ENCODE measurements at places on chromosomes 1 and 21.
A peak's percentile ranks its signal among the peaks of the same experiment; 100 is the strongest.

DNA sequence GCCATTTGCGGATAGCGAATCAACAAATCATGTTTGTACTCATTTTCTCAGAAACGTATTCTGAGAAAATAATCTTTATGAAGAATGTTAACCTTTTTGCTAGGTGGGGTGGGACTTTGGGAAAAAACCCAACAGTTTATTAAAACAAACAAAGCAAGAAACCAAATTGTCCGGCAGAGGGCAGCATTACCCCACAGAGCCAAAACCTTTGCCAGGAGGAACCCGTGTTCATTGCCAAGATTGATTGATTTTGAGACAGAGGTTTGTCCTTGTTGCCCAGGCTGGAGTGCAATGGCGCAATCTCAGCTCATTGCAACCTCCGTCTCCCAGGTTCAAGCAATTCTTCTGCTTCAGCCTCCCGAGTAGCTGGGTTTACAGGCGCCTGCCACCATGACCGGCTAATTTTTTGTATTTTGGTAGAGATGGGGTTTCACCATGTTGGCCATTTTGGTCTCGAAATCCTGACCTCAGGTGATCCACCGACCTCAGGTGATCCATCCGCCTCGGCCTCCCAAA, 70.8 kb upstream of the RHOU start:
- DNase-seq: peak; percentile 71

DNA sequence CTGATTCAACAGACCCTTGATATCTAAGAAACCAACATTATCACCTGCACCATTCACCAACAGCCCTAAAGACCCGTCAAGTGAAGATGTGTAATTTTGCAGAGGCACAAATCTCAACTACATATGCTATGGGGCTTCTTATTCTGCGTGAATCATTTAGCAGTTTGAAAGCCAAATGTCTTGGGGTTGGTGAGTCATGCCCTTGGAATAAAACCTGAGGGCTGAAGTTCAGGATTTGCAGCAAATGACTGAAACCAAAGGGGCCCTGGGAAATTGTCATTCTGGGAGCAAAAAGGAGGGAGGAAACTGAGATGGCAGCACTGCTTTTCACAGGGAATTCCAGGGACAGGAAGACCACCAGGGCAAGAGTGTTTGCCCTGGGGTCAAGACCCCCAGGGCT, 79.2 kb upstream of the TNR start:
- peak; percentile 86 for DNase-seq

- DNase-seq: no peak
Observed at GRCh38 chr1:155094622-155094948, 15.9 kb downstream of the EFNA3 start.

GRCh38 chr1:233981042-233981675, 76.7 kb downstream of the SLC35F3 start:
- DNase-seq: no peak

DNA sequence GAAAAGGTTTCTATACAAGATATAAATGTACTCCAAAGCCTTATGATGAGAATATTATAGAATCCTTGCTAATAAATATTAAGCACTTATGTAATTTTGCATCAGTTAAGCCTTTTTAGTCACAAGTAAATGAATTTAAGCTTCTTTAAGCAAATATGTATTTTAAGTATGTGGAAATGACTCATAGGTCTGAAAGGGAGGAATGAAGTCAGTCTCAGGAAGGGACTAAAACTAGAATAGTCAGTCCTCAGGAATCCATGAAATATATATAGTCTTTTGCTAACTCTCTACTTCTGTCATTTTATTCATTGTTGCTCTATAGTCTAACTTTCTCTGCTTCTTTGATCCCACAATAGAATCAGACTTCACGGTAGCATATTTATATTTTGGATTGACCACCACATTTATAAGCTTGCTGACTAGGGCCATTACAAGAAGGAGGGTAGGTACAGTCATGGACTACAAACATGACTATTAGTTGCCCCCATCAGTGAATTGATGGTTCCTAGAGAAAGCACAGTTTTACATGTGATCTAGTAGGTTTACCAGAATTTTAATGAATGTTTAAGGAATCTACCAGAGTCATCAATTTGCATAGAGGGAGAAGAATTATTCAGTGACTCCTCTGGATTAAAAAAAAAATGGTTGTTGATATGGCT, 20.2 kb upstream of the RABGGTB start:
- DNase-seq: peak; percentile 88

DNA sequence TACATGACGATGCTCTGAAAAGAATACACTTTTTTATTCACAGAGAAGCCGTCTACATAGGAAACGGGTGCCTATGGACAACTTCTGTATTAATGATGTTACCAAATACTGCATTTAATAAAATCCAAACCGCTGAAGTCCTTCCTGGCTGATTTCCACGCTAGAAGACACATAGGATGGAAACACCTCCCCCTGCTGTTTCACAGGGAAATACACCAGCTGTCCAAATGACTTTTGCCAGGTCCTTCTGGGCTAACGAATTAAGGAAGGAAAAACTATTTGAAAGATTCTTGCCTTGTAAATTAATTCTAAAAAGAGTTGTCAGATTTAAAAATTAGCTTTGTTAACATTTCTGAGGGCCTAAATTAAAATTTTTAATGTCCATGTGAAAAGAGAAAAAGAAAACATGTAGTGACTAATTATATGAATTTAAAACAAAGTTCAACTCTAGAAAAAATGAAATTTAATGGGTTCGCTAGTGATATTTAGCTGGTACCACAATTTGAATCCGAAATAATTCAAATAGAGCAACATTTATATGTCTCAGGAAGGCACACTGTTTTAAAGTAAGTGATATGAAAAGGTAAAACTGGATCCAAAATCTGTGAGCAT, 146.0 kb downstream of the RERE start:
- peak; percentile 92 for DNase-seq

DNA sequence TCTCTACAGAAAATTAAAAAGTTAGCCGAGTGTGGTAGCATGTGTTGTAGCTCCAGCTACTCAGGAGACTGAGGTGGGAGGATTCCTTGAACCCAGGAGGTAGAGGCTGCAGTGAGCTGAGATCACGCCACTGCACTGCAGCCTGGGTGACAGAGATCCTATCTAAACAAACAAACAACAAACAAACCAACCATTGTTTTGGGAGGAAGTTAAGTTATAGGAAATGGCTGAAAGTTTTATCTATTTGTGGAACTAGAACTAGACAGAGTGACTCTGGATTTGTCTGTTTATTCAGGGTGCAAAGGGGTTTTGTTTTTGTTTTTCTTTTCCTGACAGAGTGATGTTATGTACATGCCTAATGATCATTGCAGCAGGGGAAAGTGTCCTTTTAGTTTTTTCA, 31.0 kb downstream of the ZNF362 start:
- no peak for DNase-seq

GRCh38 chr1:1003618-1004419, 3.9 kb upstream of the HES4 start:
- no peak for DNase-seq

DNA sequence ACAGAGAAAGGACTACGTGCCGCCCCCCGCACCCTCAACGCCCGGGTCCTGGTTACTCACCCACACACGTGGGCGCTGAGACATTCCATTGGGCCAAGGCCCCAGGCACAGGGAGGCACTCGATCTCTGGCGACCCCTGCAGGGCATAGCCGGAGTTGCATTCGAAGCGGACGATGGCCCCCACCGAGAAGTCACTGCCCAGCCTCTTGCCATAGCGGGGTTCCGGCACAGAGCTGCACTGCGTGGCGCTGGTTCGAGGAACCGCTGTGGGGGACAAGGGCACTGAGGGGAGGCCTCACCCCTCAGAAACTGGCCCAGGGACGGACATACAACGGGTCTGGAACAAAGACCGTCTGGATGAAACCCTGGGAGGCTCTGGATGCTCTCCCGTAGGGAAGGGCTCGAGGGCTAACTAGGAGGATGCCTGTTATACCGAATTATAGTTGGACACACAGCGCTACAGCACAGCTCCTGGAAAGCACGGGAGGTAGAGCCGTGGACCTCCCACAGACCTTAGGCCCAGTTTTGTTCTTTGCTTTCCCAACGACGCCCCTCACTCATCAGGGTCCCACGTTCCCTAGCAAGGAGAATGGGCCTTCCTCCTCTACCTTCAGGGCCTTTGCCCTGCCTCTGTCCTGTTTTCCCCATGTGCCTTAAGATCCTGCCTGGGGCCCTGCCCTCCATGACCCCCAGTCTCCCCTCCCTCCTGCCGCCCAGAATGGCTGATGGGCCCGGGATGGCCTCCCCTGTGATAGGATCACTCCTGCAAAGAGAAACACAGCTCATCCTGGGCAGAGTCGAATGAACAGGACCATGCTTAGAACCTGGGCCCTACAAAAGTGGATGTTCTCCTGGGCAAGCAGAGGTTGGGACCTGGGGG, 152.8 kb downstream of the ZSCAN20 start:
- no peak for DNase-seq

DNA sequence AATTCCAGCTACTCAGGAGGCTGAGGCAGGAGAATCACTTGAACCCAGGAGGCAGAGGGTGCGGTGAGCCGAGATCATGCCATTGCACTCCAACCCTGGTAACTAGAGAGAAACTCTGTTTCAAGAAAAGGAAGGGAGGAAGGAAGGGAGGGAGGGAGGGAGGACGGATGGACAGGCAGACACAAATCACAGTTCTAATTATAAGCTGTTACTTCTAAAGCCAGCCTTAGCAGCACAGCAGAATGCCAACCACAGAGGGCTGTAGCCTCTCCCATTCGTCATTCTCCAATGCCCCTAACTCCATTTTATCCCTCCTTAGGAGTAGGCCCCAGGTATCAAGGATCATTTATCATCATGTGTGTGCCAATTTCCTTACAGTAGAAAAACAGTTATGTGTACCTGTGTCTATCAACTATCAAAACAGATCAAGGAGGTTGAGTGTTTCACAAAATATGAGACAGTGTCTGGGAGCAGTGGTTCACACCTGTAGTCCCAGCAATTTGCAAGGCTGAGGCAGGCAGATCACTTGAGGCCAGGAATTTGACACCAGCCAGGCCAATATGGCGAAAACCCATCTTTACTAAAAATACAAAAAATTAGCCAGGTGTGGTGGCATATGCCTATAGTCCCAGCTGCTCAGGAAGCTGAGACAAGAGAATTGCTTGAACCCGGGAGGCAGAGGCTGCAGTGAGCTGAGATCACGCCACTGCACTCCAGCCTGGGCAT, 19.1 kb downstream of the USP48 start:
- no peak for DNase-seq

DNA sequence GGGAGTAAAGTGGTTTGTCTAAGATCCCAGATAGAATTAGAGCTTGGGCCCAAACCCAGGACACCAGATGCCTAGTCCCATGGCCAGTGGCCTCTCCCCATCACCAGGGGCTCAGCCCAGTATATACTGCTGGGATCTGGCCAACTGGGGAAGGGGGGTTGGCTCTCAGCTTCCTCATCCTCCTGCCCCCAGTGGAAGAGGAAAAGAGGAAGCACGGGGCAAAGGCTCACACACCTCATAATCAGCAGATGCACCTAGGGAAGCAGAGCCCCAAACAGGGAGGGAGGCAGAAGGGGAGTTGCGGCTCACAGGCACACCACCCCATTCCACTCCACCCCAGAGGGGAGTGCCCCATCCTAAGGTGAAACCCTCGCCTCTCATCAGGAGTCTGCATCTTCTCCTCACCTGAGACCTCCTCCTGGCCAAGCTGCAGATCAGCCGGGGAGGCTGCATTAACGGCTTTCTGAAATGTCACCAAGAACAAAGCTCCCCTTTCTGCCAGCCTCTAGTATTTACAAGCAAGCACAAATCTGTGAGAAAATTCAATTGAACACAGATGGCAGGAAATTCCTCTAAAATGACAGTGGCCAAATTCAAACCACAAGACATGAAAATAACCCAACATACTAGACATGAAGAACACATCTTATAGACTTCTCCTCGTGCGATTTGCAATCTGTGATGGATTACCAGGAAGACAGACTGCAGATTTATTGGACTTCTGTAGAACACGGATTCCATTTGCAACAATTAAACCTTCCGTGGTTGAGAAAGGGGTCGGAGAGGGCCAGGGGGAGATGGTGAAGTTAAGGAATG, 82.8 kb downstream of the GLIS1 start:
- peak; percentile 85 for DNase-seq

- no peak for DNase-seq
Observed at GRCh38 chr1:207349979-207350378, 28.5 kb downstream of the CD55 start.

- DNase-seq: no peak
Observed at GRCh38 chr1:248268178-248268577, 9.6 kb downstream of the OR2T33 start.

GRCh38 chr1:182984621-182985020, 31.7 kb upstream of the SHCBP1L start:
- DNase-seq: no peak

GRCh38 chr1:209628618-209629299, 23.5 kb downstream of the LAMB3 start:
- DNase-seq: no peak

GRCh38 chr1:52907812-52908153, 13.8 kb downstream of the ECHDC2 start:
- no peak for DNase-seq

- peak; percentile 66 for DNase-seq
Observed at GRCh38 chr1:27235827-27236226, 1.4 kb downstream of the WDTC1 start.

DNA sequence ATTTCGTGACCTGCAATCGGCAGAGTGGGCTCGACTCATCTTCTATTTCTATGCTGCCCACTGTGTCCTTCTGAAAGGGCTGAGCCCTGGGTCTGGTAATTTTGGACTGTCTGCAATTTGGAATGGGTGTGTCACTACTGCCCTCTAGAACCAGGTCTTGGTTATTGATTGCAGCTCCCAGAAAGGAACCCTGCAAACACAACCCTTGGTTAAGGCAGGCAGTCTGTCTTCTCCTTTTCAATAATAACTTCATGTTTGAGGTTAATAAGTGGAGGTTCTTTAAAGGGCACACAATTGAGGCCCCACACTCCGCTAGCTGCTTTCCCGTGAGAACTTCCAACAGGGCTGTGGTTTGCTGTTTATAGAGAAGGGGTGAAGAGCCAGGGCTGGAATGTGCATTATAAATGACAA, 79.9 kb upstream of the LYST start:
- DNase-seq: peak; percentile 49

- no peak for DNase-seq
Observed at GRCh38 chr1:24386931-24387330, 26.7 kb downstream of the STPG1 start.

- peak; percentile 54 for DNase-seq
Observed at GRCh38 chr1:225318706-225319575, 108.9 kb downstream of the LBR start.

DNA sequence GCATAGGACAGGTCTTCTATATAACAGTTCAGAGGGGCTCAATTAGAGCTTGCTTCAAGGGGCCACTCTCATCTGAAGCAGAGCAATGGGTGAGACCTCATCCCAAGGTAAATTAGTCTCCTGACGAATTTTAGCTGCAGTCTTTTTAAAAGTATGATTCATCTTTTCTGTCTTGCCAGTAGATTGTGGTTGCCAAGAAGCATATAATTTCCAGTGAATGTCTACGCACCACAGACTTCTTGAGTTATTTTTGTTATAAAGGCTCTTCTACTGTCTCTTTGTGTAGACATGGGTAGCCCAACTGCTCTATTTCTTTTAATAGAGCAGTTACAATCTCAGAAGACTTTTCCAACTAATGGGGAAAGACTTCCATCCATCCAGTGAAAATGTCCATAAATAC, 108.9 kb upstream of the FMN2 start:
- DNase-seq: peak; percentile 49
